ENCODE measurements at places on chromosomes 12 and 14. TPM values are rescaled to one million over a fixed set of nuclear protein-coding genes. Genes with fewer than 3 reads are reported as not detected.

DNA sequence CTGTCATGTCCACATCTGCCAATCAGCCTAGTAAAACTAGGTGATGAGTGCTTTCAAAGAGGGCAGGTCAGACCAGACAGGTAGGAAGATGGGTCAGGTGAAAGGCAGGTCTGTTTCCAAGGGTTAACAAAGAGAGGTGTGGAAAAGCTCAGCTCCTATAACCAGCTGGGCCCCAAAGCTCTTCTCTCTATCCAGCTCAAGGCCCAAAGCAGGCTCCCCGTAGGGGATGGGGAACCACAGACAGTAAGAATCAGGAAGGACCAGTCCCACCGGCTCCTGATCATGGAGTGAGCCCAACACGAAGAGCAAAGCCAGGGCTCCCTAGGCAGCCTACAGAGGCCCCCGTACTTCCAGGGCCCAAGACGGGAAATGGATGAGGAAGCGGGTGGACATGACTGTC lies 83.2 kb downstream of the TTC9 start:
- H3K4me3 ChIP-seq, result no peak overlapping the region
- H3K27me3 ChIP-seq, result no peaks in the 10 kb centered on the region
- H3K36me3 ChIP-seq, result no peaks in the 10 kb centered on the region
- no peaks in the 10 kb centered on the region for H3K4me1 ChIP-seq

DNA sequence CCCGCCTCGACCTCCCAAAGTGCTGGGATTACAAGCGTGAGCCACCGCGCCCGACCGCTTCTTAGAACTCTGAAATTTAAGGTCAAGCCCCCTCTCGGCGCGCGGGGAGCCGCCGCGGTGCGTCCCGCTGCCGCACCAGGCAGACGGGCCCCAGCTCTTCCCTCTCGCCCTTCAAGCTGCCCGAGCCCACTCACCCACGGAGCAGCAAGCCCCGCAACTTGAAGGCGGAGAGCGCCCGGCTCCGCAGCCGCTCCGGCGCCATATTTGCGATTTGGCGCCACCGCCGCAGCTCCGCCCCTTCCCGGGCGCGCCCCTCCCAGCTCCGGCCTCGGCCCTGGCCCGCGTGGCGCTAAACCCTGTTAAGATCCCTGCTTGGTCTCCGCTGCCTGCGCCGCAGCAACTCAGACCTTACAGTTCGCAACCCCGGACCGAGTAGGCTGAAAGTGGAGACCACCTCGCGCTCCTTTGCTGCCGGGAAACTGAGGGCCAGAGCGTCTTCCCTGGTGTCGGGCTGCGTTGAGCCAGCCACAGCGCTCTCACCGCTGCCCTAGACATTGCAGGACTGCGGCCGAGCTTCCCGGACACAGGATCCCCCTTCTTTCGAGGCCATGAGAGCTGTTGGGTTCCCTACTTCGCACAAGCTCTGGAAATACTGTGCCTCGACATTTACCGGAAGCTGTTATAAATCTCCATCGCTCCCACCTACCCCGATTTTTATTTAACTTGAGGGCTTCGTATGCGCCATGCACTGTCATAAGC lies at the start of gene POLE2:
POLE2 (minus strand) TSS at position 273 of the 759 bp plus-strand sequence; CDS start at position 262, 11 bp downstream.
- H3K27me3 ChIP-seq, result no peaks in the 10 kb centered on the region
- H3K27ac ChIP-seq, result peak within 1 kb of the TSS; percentile 59
- peak; percentile 84 for DNase-seq
- peaks cover 14% of the 10 kb centered on the region for H3K4me1 ChIP-seq
- peak within 1 kb of the TSS; percentile 65 for H3K4me3 ChIP-seq

SIRT4 gene
- total RNA-seq, result 0.59 TPM

GDF3 gene
- not detected for total RNA-seq

DAO gene
- not detected for total RNA-seq
